ENCODE measurements at places on chromosomes 4 and X.
A peak's percentile ranks its signal among the peaks of the same experiment; 100 is the strongest.

- DNase-seq, result no peak
These were observed 27.7 kb upstream of the VCX start for GRCh38 chrX:7815166-7815805.

DNA sequence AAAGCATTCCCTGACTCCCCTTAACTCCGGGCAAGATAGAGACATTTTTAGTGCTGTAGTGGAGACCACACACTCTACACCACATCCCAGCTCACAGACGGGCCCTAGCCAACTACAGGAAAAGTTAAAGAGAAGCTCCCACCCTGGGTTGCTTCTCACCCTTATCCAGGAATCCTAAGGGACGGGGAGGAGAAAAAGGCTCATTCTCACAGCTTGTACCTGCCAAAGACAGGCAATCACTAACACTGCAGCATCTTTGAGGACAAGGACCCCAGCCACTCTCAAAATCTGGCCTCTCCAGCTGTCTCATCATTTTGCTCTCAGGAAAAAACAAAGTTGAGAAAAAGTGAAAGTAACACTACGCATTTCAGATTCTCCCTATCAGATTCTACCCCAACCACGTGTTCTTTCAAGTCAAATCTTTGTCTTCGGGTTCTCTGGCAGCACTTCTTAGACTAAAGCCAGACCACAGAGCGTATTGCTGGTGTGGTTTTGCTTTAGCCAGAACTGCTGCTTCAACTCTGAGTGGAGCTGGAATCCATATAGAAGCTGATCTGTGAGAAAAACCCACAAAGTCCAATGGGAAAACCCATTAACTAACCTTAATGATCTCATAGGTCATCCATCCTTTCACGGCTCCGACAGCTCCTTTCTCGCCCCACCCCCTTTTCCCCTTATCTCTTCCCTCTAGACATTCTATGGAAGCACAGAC, 605.9 kb upstream of the DIPK2B start:
- DNase-seq, result no peak

- no peak for DNase-seq
These were observed 1.4 kb upstream of the MSL3 start for GRCh38 chrX:11756354-11757318.

- DNase-seq, result no peak
These were observed 19.4 kb downstream of the MTM1 start for GRCh38 chrX:150587585-150588503.

GRCh38 chr4:173752610-173753230, 222.7 kb upstream of the HAND2 start:
- DNase-seq, result no peak

GRCh38 chr4:45638641-45639040, 485.2 kb downstream of the GABRG1 start:
- no peak for DNase-seq

DNA sequence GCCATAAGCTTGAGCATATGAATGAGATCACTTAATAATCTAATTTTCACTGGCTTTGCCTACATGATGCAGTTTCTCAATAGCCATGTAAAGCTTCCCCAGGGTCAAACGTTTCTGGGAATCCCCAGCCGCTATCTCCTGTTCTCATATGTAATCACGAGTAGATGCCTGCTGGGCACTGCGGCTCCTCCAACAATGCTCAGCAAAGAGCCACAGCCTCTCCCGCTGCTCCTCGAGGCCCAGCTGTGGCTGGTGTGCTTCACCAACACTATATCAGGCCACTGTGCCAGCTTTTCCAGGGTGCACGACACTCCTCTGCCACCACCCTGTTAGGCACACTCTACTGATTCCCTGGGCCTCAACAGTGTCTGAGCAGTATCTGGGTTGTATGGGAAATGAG, 78.3 kb upstream of the RASGEF1B start:
- no peak for DNase-seq

GRCh38 chr4:145716200-145716599, 36.3 kb downstream of the C4orf51 start:
- no peak for DNase-seq

DNA sequence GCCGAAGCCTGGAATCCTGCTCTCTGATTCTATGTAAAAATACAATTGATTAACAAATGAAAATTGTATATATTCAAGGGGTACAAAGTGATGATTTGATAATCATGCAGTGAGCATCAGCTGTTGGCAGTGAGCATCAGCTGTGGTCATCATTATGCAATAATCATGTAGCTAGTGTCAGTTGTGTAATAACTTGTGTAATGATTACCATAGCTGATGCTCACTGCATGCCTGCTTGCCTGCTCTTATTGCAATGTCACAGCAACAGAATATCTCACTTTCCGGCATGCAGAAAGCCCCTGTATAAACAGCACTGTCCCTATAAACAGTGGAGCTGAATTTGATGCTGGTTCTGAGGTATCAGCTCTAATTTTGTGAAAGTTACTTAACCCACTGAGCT, 46.8 kb downstream of the SULT1B1 start:
- DNase-seq, result no peak

GRCh38 chrX:150429594-150429993, 66.5 kb downstream of the MAMLD1 start:
- DNase-seq, result no peak

DNA sequence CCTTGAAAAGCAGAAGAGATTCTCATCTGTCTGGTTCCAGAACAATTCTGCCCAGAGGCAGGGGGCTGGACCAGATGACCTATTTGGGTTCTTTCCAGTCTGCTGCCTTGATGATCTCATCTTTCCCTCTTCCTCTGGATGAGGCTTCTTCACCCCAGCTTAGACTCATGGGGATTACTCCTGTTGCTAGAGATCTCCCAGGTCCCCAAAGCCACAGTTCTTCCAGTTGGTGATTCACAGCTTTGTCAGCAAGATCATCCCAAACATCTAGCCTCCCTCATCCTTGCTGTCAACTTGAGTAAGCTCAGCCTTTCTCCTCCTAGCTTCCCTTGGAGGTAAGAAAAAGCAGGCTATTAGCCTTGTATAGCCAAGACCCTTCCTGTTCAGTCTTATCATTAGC, 64.2 kb upstream of the PJA1 start:
- DNase-seq, result no peak

- no peak for DNase-seq
These were observed 32.4 kb downstream of the EGF start for GRCh38 chr4:109945056-109945455.

- DNase-seq, result peak; percentile 3
These were observed 233.4 kb downstream of the MAML3 start for GRCh38 chr4:139920486-139921002.
